ENCODE measurements at places on chromosomes 6 and 20.
A peak's percentile ranks its signal among the peaks of the same experiment; 100 is the strongest.

DNA sequence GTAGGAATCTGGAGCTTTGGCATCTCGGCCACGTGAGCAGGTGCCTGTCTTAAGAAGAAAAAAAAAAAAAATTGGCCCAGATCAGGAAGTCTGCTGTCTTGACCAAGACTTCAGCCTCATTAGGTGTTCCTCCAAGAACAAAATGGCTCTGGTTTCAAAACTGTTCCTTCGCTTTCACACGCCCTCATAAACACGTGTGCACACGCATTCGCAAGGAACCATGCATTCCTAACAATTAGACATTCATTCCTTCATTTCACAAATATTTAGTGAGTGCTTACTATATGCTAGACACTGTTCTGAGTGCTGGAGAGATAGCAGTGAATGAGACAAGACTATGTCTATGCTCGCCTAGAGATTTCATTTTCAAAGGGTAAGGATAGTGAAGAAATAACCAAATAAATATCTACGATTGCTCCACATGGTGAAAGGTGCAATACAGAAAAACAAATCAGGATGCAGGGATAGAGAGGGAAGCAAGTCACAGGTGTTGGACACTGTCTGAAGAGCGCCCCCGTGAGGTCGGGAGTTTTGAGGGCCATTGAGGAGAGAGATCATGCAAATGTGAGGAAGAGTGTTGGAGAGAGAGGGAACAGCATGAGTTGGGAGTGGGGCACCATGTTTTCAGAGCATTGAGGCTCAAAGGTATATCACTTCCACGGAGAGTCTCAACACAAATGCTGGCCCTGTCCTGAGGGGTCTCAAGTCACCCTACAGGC is 53.3 kb downstream of the CCDC170 start:
- no peak for DNase-seq

- no peak for DNase-seq
Measured at GRCh38 chr6:116385921-116386320, 15.2 kb downstream of the DSE start.

- DNase-seq: no peak
Measured at GRCh38 chr6:33861722-33862121, 57.9 kb upstream of the MLN start.

DNA sequence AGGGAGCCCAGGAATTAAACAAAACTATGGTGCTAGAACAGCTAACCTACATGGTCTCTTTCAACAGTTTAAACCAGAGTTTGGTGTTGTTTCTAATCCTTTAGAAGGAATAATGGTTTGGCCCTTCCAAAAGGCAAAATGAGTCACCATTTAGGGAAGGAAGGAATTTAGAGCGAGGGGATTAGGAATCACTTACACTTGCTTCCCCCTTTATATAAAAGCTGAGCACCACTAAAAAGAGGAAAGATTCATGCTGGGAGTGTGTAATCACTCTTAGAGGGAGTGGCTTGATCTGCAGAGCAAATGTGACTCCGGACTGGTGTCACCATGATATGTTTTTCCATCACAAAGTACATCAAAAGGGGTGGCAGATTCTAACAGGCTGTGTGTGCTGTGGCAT is 63.6 kb downstream of the F13A1 start:
- DNase-seq: no peak

DNA sequence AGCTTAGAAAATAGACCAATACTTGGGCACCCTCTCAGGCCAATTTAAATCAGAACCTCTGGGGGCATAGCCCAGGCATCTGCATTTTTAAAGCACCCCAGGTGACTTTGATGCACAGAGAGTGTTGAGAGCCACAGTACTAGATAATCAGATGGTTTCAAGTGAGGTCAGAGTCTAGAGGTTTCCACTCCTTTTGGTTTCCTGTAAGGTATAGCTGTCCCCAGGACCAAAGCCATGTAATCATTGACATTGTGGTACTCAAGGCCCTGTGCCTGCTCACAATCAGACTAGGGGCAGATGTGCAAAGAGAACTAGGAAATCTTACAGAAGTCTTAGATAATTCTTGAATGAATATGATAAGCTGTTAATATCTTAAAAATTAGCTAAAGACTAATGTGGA is 9.1 kb downstream of the FILIP1 start:
- DNase-seq: no peak

GRCh38 chr20:33444797-33445560 is 1.4 kb upstream of the SNTA1 start:
- DNase-seq: peak; percentile 40

GRCh38 chr6:2753110-2753489 is 2.4 kb upstream of the MYLK4 start:
- DNase-seq: no peak

DNA sequence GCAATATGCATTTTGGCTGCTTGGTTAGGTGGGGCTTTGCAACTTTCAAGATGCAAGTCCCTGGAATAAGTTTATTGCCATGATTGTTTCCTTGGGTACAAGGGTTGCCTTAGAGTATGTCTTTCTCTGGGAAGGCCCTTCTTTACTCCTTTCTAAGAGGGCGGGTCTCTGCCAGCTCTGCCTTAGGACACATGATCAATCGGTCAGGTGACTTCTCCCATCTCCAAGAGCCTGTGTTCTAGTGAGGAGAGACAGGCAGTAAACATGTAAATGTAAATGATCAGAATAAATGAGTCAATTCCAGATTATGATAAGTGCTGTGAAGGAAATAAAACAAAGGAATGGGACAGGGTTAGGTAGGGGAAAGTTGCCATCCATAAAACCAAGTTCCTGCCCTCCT is 43.2 kb upstream of the BCAS1 start:
- DNase-seq: no peak

- DNase-seq: no peak
Measured at GRCh38 chr6:16204653-16205376, 33.6 kb upstream of the GMPR start.

- no peak for DNase-seq
Measured at GRCh38 chr20:40195742-40196141, 493.3 kb downstream of the MAFB start.

DNA sequence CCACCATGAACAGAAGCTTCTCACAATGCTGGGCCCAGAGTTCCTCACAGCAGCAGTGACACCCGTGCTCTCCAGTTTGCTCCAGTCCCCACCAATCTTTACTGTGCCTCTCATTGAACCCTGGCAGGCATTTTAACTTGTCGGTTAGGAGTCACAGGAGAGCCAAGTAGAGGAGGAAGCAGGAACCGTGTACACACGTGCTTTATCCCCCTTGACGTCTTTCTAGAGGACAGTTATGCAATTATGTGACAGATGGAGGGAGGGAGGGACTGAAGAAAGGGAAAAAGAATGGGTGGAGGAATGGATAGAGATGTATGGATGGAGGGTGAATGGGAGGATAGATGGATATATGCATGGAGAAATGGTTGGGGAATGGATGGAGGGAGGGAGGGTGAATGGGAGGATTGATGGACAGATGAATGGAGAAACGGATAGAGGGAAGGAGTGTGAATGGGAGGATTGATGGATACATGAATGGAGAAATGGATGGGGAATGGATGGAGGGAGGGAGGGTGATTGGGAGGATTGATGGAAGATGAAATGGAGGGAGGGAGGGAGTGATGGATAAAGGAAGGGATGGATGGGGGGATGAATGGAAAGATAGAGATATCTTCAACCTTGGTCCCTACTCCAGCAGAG is 26.0 kb downstream of the RBM38 start:
- DNase-seq: no peak

- no peak for DNase-seq
Measured at GRCh38 chr20:4721719-4722118, at the start of gene PRND. Gene PRND (plus strand): TSS chr20:4721909. CDS start chr20:4724552, 2,643 bp downstream.

GRCh38 chr6:101454106-101454676 is 60.7 kb downstream of the GRIK2 start:
- no peak for DNase-seq

DNA sequence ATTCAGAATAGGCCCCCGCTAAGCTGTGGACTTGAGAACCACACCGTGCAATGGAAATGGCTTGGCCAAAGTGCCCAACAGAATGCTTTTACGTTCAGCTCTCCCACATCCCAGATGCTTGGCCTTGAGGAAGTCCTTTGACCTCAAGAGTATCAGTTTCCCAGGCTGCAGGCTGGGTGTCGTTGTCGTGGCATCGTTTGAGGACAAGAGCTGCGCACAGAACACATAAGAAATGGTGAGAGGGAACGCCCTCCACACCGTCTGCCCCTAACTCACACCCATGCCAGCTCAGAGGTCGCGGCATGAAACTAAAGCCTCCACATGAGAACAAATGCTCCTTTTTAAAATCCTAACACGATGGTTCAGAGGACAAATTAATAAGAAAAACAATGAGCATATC is 37.0 kb downstream of the NFATC2 start:
- no peak for DNase-seq

Data from activated naive CD8-positive, alpha-beta T cell treated with anti-CD3 and anti-CD28 coated beads, Interleukin-2, amount 10 ng/mL, durations not matched to agents 7 days and 5 days (primary cell).